LHCN-M2 (cell line): ENCODE measurements at places on chromosomes 6 and 20. TPM values are rescaled to one million over a fixed set of nuclear protein-coding genes. Genes with fewer than 3 reads are reported as not detected.
A peak's percentile ranks its signal among the peaks of the same experiment; 100 is the strongest.

DNA sequence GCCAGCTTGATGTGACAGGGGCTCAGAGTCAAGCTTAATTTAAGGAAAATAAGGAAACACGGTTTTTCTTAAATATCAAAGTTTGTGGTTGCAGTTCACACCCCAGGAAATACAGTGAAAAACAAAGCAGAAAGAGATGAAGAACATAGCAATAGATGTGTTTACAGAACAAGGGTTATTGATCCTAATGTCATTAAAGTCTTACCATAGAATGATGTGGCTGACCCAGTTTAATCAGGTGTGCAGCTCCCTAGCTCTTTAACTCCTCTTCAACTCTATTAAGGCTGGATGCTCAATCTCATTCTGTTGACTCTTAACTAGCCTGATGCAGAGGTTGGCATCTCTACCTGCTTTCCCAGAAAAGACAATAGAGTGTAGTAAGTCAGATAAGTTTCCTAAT, 7.5 kb upstream of the GTF3C6 start:
- no peak for DNase-seq

DNA sequence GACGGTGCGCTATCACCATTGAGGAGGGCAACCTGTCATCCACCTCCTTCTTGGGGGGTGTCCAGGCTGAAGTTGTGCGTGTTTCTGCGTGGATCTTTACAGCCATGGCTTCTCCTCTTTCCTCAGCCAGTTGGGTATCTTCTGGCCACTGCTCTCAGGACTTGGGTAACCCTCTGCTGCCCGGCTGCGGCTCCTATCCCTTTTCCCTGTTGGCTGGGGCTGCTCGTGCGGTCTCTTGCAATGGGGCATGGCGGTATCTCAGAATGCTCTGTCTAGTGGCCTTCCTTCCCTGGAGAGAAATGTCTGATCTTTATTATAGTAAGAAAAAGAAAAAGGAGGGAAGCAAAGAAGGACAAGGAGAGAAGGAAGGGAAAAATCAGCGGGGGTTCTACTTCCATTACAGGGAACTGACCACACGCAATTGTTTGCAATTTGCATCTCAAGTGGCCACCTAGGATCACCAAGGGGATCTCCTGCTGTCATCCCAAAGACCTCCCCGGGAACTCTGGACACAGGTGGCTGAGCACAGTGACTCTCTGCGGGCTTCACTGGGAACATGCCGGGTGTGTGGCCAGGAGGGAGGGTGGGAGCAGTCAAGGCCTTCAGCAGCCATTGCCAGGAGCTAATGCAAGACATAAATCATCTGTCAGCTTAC, 60.8 kb downstream of the NPEPL1 start:
- no peak for DNase-seq

DNA sequence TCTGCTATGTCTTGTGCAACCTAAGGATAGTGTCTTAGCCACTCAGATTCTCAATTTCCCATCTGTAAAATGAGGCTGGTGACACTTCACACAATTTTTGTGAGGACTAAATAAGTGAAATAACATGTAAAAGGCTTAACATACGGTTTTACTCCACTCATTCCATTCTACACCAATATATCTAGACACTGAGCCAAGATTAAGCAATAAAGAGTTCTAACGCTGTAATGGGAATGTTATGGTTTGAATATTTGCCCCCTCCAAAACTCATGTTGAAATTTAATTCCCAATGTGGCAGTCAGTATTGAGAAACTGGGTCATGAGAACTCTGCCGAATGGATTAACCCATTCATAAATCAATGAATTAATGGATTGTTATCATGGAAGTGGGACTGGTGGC, 301.0 kb downstream of the HACE1 start:
- DNase-seq = no peak

- peak; percentile 47 for DNase-seq
Observed at GRCh38 chr6:49906526-49906925, 40.2 kb upstream of the CRISP1 start.

- DNase-seq = no peak
Observed at GRCh38 chr6:105573556-105573955, 170.7 kb upstream of the PREP start.

- no peak for DNase-seq
Observed at GRCh38 chr6:58419321-58419720, 1101.9 kb downstream of the PRIM2 start.

GRCh38 chr20:49832632-49833327, 20.2 kb downstream of the SLC9A8 start:
- DNase-seq = peak; percentile 19

DNA sequence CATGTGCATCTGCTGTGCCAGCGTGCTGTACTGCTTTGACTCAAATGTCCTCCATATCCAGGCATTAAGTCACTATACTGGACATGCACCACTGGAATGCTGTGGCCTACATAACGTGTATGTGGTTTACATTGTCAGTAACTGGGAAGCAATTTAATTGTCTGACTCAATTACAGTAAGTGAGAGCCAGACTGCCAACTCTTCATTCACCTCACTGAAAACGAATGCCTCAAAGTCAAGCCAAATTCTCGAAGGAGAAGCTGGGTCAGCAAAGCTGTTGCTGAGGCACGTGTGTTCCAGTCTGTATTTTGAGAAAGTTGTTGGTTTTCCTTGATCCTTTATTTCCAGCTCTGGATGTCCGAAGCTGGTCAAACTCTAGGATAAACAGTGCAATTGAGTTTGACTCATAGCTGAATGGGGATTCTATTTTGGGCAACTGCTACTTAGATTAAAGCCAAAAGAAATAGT, 534.3 kb downstream of the COL12A1 start:
- peak; percentile 92 for DNase-seq

DNA sequence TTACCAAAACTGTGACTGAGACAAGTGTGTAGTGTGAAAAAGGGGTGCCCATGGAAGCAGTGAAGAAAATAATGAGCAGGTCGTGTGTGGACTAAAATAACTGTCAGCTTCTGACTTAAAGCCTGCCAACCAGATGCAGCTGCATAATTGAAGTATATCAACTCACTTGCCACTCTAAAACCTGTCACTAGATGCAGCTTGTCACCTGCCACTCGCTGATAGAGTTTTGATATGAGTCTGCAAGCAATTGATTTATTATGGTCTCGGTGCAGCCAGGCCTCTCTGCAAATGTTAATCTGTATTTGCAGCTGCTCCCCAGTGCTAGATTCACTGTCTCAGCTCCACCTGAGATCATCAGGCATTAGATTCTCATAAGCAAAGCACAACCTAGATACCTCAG, 1090.0 kb upstream of the EYS start:
- no peak for DNase-seq

DNA sequence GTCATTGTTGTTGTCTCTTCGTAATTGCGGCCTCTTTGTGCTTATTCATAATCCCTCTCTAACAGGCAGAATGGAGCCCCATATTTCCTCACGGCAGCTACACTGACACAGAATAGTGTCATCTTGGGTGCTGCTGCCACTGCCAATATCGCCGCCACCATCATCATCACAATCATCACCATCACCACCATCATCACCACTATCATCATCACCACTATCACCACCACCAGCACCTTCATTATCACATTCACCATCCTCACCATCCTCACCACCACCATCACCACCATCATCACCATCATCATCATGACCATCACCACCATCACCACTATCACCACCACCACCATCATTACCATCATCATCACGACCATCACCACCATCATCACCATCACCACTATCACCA, 10.8 kb downstream of the NPBWR2 start:
- no peak for DNase-seq

- DNase-seq = no peak
Observed at GRCh38 chr6:83792846-83793245, 60.3 kb upstream of the RIPPLY2 start.

DNA sequence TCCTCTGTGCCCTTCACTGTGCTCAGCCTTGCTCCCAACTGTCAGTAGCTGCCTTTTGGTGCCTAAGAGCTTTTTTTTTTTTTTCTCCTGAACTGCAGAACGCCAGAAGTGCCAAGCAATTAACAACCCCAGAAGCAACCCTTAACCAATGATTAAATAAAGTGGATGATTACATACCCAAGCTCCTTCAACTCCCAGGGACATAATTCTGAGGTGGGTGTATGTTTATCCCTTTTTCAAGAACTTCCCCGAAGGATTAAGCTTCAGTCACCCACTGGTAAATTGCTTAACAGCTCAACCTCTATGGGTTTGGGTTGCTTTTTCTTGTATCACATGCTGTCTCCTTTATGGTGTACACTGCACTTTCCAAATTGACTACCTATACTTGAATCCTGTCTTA, 41.1 kb downstream of the KLHL31 start:
- no peak for DNase-seq

DNA sequence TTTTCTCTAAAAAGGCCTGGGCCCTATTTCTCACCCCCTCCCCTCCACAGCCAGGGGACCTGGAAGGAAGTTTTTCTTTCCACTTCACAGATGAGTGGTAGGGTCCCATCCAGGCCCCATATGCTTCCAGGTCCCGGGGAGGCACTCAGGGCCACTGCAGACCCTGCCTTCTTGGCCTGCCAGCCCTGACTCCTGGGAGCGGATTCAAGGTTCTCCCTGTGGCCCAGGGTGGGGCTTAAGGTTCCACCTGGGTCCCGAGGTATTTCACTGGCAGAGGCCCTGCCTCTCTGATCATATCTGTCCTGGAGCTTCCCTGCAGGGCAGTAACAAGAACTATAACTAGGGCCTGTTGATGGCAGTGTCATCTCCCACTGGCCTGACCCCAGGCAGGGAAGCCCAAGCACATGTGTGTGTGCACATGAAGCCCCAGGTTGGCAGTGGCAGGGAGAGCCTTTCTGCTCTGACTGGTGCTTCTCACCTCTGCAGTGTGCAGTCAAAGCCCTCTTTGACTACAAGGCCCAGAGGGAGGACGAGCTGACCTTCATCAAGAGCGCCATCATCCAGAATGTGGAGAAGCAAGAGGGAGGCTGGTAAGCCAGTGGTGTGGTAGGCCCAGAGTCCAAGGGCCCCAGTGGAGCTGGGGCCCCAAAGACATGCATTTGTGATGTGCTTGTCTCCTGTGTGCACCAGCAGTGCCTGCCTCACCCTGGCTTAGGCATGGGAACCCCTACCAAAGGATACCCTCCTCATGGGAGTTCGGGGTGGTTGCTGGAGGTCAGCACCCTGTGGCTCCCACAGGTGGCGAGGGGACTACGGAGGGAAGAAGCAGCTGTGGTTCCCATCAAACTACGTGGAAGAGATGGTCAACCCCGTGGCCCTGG, 31.2 kb downstream of the PLCG1 start:
- no peak for DNase-seq

GRCh38 chr6:4603291-4603690, 172.9 kb upstream of the CDYL start:
- peak; percentile 89 for DNase-seq

- no peak for DNase-seq
Observed at GRCh38 chr6:43306086-43306485, 2.5 kb downstream of the CRIP3 start.

- DNase-seq = no peak
Observed at GRCh38 chr6:169622618-169623017, 79.2 kb downstream of the WDR27 start.

DNA sequence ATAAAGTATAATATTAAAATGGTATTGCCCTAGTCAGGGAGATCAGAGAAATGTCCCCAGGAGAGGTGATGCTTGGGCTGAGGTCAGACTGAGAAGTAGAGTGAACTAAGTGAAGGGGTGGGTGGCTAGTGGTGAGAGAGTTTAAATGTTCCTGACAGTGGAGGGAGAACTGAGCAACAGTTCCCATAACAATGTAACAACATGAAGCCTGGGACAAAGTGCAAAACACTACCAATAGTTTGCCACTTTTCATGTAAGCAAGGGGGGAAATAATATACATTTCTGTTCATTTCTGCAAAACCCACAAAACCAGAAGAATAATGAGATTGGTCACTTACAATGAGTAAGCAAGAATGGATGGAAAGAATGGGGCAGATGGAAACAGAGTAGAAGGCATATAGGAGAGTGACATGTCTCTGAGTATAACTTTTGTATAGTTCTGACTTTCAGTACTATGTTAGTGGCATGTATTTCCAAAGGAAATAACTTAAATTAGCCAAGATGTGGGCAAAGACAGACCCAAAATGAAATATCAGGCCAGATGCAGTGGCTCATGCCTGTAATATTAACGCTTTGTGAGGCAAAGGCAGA, 13.3 kb upstream of the FAXC start:
- no peak for DNase-seq

The PGC gene
- not detected in 2 replicates for total RNA-seq

The LST1 gene
- total RNA-seq = not detected in 2 replicates

The ANKEF1 gene
- 0.23 and 0.26 TPM in 2 replicates for total RNA-seq

The LY6G5B gene
- 2.4 and 4.0 TPM in 2 replicates for total RNA-seq

The ADTRP gene
- 0.64 and 2.2 TPM in 2 replicates for total RNA-seq

The TXLNB gene
- total RNA-seq = 1.2 and 2.1 TPM in 2 replicates

The TRERF1 gene
- total RNA-seq = 3.0 and 4.0 TPM in 2 replicates
